ENCODE measurements at places on chromosomes 4 and X. TPM values are rescaled to one million over a fixed set of nuclear protein-coding genes. Genes with fewer than 3 reads are reported as not detected.
A peak's percentile ranks its signal among the peaks of the same experiment; 100 is the strongest.

PGAM4 gene
- total RNA-seq: not detected

DDX3X gene
- total RNA-seq: 318 TPM

GRPR gene
- total RNA-seq: 0.23 TPM

GLRA3 gene
- not detected for total RNA-seq

SYTL5 gene
- not detected for total RNA-seq

GRCh38 chr4:7824218-7824617 is 115.4 kb downstream of the AFAP1 start:
- H3K4me1 ChIP-seq: peaks cover 23% of the 10 kb centered on the region
- no peak overlapping the region for H3K4me3 ChIP-seq
- DNase-seq: no peak

- no peak overlapping the region for H3K27ac ChIP-seq
- H3K4me1 ChIP-seq: no peaks in the 10 kb centered on the region
- H3K36me3 ChIP-seq: no peaks in the 10 kb centered on the region
- DNase-seq: no peak
- H3K27me3 ChIP-seq: no peaks in the 10 kb centered on the region
- H3K4me3 ChIP-seq: no peak overlapping the region
Observed at GRCh38 chr4:93710101-93710846, 118.3 kb upstream of the ATOH1 start.

- no peaks in the 10 kb centered on the region for H3K27me3 ChIP-seq
- no peak overlapping the region for H3K27ac ChIP-seq
- no peaks in the 10 kb centered on the region for H3K36me3 ChIP-seq
- no peak overlapping the region for H3K4me3 ChIP-seq
- no peak for DNase-seq
Observed at GRCh38 chrX:34365471-34365870, 233.4 kb upstream of the FAM47A start.

GRCh38 chr4:132267321-132267720 is 881.8 kb upstream of the PCDH10 start:
- no peak for DNase-seq
- no peak overlapping the region for H3K27ac ChIP-seq
- H3K4me1 ChIP-seq: no peaks in the 10 kb centered on the region
- no peak overlapping the region for H3K4me3 ChIP-seq

GRCh38 chrX:72100051-72100755 is 31.5 kb downstream of the RTL5 start:
- H3K27ac ChIP-seq: peak overlapping the region; percentile 71
- no peaks in the 10 kb centered on the region for H3K36me3 ChIP-seq
- no peak overlapping the region for H3K4me3 ChIP-seq
- peaks cover 75% of the 10 kb centered on the region for H3K4me1 ChIP-seq

DNA sequence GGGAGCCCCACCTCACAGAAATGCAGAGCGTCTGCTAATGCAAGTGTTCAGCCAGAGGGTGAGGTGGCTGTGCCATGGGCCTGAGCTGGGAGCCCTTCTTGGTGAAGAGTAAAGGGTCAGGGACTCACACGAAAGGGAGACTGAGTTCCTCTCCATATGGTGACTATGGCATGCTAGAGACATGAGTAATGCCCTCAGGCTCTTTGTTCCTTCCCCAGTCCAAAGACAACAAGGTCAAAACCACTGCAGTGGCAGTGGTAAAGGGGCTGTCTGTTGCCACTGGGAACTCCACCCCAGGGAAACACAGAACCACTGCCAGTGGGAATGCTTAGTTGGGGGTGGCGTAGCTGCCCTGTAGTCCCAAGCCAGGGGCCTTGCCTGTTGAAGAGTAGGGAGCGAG is 22.4 kb downstream of the RAB40AL start:
- no peak for DNase-seq
- H3K4me1 ChIP-seq: no peaks in the 10 kb centered on the region
- H3K36me3 ChIP-seq: no peaks in the 10 kb centered on the region

GRCh38 chr4:148299337-148299736 is 142.9 kb downstream of the NR3C2 start:
- no peaks in the 10 kb centered on the region for H3K27me3 ChIP-seq
- no peaks in the 10 kb centered on the region for H3K4me1 ChIP-seq
- H3K36me3 ChIP-seq: no peaks in the 10 kb centered on the region
- H3K4me3 ChIP-seq: no peak overlapping the region
- DNase-seq: no peak
- no peak overlapping the region for H3K27ac ChIP-seq
